ENCODE measurements at places on chromosomes 3 and 15.

GRCh38 chr3:170734735-170735065 lies 135.3 kb downstream of the RPL22L1 start:
- no peak for DNase-seq

DNA sequence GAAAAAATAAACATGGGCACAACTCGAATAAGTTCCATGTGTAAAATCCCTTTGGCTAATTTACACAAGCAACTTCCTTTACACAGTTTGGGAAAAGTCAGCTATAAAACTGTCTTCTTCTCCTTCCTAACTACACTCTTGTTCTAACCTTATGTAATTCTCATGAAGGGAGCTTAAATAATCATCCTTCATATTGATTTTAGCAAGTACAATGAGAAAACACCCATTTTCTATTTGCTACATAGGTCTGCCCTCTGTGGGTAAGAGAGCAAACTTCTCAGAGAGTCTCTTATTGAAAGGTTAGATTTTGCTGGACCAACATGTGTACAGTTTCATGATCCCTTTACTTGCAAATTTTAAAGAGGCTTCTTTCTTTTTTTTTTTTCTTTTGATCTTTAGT lies 398.5 kb downstream of the ROBO1 start:
- DNase-seq = no peak

- no peak for DNase-seq
Observed at GRCh38 chr3:12349895-12350811, 61.3 kb downstream of the PPARG start.

DNA sequence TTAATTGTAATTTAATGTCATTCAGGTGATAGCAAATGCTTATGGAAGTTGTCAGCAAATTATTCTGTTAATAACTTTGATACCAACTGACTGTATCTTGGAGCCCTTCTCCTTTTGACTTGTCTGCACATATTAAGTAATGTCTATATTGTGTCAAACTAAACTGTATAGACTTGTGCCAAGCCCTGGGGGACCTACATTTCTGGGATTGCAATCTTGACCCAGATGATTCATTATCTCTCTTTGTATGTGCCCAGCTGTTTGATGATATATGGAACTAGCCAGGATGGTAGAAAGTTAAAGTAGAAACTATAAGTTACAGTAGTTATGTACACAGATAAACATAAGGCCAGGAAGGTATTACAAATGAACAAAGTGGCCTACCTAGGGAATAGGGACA lies 402.8 kb upstream of the RARB start:
- DNase-seq = no peak

DNA sequence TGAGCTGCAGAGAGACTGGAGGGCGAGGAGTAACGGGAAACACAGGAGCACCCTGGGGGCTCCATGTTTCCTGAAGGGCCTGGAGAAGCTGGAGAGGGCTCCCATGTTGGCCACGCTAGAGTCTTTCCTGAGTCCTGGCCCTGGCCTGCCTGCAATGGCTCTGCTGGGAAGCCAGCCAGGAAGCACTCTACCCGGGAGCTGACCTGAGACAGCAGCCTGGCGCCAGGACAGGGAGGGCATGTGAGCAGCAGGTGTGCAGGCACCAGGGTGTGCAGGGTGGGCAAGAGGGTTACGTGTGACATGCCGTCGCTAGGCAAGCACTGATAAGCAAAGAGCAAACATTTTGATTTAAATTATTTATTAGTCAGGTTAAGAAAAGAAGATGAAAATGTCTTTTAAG lies 301.4 kb downstream of the OCA2 start:
- DNase-seq = no peak

GRCh38 chr3:107382631-107383030 lies 5.4 kb downstream of the CCDC54 start:
- no peak for DNase-seq

DNA sequence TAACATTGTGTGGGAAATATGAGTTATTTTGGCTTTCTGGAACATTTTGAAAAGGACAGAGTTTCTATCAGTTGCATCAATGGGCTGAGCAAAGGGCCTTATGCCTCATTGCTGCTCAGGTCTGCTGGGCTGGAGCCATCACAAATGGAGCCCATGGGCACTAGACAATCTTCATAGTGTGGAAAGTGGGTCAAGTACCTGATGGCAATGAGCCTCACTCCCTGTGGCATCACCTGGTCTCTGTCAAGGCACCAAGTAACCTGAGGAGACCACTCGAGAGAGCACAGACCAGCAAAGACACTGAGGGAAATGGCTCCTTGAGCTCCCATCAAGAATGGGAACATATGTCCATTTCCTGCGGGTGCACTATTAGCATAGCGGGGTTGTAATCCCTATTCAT lies 96.7 kb upstream of the PPP2R3A start:
- no peak for DNase-seq

- no peak for DNase-seq
Observed at GRCh38 chr3:73365756-73366397, 258.9 kb downstream of the PDZRN3 start.

DNA sequence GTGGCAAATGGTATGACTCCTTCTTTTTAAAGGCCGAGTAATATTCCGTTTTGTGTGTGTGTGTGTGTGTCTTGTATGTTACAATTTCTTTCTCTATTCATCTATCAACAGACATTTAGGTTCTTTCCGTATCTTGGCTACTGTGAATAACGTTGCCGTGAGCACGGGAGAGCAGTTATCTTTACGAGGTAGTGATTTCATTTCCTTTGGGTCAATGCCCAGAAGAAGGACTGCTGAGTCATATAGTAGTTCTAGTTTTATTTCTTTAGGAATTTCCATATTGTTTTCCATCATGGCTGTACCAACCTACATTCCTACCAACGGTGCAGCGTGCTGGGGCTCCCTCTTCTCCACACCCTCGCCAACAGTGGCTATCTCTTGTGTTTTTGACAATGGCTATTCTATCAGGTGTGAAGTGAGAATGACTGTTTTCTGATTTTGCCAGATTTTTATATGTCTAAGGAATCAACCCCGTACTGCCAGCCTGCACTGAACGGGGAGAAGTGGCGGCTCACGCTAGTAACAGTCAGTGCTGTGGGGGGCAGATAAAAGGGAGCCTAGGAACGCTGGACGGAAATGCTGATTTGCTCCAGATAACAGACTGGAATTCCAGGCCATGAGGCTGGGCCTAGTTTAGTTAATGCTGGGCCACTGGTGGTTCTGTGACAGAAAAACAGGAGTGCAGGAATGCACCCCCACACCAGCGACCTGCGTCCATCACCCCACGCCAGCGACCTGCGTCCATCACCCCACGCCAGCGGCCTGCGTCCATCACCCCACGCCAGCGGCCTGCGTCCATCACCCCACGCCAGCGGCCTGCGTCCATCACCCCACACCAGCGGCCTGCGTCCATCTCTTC lies 168.1 kb downstream of the XXYLT1 start:
- no peak for DNase-seq

- no peak for DNase-seq
Observed at GRCh38 chr3:74661672-74662071, 47.2 kb upstream of the CNTN3 start.

GRCh38 chr3:171164067-171164465 lies 137.5 kb upstream of the SLC2A2 start:
- no peak for DNase-seq

GRCh38 chr3:44125882-44126281 lies 115.8 kb upstream of the TOPAZ1 start:
- DNase-seq = no peak

GRCh38 chr3:177026505-177027277 lies 170.6 kb downstream of the TBL1XR1 start:
- DNase-seq = no peak

DNA sequence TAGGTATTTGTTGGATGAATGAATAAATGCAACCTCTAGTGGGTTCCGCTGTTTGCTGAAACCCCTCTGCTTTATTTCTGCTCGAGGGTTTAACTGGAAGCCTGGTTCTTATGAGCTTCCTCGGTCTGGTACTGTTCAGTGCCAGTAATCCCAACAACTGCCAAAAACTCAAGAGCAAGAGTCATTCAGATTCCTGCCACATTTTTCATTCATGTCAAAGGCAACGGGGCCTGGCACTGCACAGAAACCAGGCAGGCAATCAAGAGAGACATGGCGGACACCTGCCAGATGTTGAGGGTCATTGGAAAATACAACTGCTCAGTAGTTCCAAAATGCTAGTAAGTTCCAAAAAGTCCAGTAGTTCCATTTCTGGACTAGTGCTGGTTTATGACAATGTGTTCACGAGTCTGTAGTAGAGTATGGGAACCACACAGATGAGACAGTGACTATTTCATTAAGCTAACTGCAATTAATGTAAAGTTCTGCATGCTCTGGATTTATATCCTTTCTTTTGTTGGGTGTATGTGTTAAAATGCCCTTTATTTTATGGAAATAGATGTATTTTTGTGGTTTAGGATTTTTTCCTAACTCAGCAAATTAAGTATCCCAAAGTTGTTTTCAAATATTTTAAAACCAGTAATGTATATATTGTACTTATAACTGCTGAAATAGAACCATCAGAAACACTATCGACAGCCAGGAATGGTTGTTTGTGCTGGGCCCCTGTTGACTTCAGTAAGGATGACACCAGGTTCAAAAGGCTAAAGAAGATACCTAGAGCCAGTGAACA lies 22.7 kb upstream of the TMEM41A start:
- DNase-seq = no peak

DNA sequence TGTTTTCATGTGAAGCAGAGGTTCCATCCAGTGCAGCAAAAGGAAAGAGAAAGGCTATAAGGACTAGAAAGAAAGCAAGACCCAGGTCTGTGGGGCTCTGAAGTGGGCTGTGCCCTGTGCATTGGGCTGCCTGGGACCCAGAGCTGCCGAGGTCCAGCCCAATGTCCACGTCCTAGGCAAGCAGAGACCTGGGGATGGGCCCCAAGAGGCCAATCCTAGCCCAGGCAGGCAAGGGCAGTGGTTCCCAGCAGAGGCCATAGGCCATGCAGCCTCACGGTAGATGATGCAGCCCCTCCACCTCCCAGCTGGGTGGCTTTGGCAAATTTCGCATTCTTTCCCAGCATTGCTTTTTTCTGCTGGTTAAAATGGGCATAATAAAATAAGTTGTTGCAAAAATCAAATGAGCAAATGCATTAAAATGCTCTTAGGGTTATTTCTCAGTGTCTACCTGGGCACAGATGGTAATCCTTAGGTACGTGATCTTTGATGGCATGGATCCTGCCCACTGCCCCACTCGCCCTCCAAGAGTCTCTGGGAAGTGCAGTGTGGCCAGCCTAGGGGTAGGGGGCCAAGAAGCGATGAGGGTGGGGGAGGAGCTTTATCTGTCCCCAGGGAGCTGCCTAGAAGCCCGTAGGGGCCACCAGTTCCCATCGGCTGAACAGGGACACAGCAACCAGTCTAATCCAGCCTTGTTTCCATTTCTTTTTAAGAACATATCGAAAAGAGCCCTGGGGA lies 22.3 kb upstream of the GP9 start:
- no peak for DNase-seq

- peak; percentile 48 for DNase-seq
Observed at GRCh38 chr3:38364721-38365400, 18.3 kb downstream of the XYLB start.

DNA sequence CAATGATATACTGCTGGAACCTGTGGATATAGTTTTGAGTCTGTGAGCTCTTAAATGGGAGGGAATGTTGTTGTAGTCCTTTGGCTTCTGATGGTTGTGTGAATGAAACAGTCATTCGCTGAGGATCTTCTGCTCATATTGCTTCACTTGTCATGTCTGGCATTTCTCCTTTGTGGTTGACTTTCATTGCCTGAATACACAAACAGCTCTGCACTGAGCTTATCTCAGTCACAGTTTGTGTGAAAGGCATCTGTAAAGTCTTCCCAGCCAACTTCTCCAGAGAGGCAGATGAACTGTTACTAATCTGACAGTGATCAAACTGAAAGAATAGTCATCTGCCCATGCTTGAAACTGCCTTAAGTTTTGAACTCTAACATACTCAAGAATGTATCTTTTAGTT lies 59.8 kb downstream of the TMED3 start:
- no peak for DNase-seq

GRCh38 chr15:58742022-58742813 lies 7.3 kb downstream of the ADAM10 start:
- DNase-seq = no peak

DNA sequence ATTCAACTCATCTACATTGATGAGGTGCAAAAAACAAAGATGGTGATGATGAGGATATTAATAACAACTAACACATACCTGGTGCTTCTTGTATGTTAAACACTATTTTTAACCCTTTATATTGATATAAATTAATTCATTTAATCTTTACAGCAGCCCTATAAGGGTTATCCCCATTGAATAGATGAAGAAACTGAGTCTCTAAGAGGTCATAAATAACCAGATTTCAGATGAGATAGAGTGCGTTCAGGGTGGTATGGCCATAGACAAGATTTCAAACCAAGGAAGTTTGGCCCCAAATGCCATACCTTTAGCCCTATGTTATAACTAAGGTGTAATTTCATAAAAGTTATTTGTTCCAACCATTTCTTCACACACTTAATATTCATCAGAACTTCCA lies 82.6 kb downstream of the CMSS1 start:
- DNase-seq = no peak

DNA sequence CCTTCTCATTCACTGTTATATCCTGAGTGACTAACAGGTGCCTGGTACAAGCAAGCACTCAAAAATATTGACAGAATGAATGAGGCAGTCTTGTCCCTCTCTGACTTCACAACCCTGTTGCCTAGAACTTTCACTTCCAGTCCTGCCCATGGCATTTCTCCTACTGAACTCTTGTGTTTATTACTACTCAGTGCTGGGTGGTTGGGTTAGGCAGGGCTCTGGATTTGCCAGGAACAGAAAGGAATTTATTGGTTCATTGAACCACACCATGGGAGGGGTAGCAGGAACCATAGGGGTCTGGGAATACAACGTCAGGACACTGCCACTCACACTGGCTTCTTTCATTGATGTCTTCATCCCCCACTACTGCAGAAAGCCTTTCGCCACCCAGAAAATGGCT lies 41.9 kb upstream of the SEMA4B start:
- DNase-seq = no peak

- no peak for DNase-seq
Observed at GRCh38 chr15:99306694-99307338, 55.5 kb downstream of the LRRC28 start.

- no peak for DNase-seq
Observed at GRCh38 chr3:177936721-177937120, 599.5 kb upstream of the KCNMB2 start.

- no peak for DNase-seq
Observed at GRCh38 chr3:76943058-76943457, 96.8 kb upstream of the ROBO2 start.

Measured in activated CD8-positive, alpha-beta memory T cell treated with anti-CD3 and anti-CD28 coated beads for 24 hours (primary cell).